CD4-positive, alpha-beta T cell treated with Interleukin-15 for 4 hours (primary cell): ENCODE measurements at places on chromosomes 12 and 14.

DNA sequence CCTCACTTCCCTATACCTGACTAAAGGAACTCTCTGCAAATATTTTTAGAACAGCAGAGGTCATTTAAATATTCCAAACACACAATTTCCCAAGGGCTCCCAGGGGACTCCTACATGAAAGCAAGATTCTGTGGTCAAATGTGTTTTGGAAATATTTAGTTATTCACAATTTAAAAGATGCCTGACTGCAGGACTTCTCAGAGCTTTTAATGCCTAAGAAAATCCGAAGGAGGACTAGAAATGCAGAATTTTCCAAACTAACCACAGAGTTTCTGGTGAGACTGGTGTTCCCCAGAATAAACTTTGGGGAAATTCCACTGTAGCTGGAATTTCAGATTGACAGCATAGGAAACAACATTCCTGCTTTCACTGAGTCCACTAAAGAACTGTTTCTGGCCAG lies 84.8 kb upstream of the MAP1LC3B2 start:
- DNase-seq: no peak

- peak; percentile 71 for DNase-seq
Observed at GRCh38 chr12:108565976-108566375, 3.6 kb downstream of the ISCU start.

GRCh38 chr12:8996682-8997405 lies 7.5 kb downstream of the KLRG1 start:
- DNase-seq: peak; percentile 67

DNA sequence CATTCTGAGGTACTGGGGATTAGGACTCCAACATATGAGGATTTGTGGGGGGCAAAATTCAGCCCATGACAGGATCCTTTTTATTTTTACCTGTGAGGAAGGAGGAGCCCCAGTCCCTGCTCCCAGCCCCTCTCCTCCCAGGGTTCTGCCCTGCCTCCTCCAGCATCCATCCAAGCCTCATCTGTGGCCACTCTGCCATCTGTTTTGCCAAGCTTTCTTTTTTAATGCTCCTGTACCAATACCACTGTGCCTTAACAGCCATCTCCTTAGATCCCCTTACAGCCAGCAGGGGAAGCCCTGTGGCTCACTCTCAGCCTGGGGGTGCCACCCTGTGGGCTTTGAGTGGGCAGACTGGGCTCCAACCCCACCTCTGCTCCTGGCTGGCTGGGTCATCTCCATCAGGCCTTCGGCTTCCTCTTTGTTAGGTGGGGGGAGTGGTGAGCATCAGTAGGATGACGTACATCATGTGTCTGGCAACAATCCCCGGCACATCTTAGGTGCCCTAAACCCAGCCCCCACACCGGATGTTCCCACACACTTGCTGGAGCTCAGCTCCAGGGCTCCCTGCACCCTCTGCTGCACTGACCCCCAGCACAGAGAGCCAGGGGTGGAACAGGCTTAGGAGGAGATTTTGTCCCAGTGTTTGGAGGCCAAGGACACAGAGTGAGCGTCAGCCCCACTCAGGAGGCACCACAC lies 40.2 kb downstream of the CYP46A1 start:
- no peak for DNase-seq

- DNase-seq: no peak
Observed at GRCh38 chr14:105495990-105496830, 5.2 kb downstream of the TEDC1 start.

- DNase-seq: no peak
Observed at GRCh38 chr12:56034586-56035332, 7.0 kb upstream of the RPS26 start.

- DNase-seq: no peak
Observed at GRCh38 chr12:32179011-32179395, 72.4 kb downstream of the BICD1 start.

- DNase-seq: no peak
Observed at GRCh38 chr12:88299567-88300101, 157.5 kb downstream of the TMTC3 start.

- no peak for DNase-seq
Observed at GRCh38 chr12:123027726-123028445, 47.4 kb downstream of the ARL6IP4 start.

GRCh38 chr14:74364271-74364880 lies 16.1 kb downstream of the VRTN start:
- no peak for DNase-seq

- no peak for DNase-seq
Observed at GRCh38 chr12:304805-305204, 42.2 kb upstream of the SLC6A13 start.

GRCh38 chr12:8630131-8630530 lies 17.5 kb upstream of the AICDA start:
- DNase-seq: no peak

DNA sequence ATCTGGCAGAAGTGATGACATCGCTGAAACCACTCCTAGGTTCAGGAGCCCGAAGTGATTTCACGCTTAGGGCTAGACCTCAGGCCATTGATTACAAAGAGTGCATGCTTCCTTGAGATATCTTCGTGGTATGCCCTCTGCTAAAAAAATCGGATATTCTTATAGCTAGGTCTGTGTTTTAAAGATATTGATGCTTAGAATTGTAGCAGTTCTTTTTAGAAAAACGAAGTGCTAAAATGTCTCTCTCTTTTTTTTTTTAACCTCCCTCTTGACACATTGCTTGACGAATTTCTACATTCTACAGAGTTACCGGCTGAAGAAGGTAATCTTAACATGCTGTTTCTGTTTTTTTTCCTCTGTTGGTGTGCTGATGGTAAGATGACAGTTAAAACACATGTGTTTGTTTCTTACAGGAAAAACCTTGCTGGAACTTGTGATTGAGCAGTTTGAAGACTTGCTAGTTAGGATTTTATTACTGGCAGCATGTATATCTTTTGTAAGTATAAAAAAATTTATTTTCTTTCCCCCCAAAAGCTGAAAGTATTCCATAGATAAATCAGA lies 1.3 kb downstream of the ATP2A2 start:
- DNase-seq: no peak

GRCh38 chr12:96177013-96177412 lies 17.2 kb upstream of the ELK3 start:
- DNase-seq: peak; percentile 76

- no peak for DNase-seq
Observed at GRCh38 chr12:74780182-74780849, 242.7 kb downstream of the ATXN7L3B start.

DNA sequence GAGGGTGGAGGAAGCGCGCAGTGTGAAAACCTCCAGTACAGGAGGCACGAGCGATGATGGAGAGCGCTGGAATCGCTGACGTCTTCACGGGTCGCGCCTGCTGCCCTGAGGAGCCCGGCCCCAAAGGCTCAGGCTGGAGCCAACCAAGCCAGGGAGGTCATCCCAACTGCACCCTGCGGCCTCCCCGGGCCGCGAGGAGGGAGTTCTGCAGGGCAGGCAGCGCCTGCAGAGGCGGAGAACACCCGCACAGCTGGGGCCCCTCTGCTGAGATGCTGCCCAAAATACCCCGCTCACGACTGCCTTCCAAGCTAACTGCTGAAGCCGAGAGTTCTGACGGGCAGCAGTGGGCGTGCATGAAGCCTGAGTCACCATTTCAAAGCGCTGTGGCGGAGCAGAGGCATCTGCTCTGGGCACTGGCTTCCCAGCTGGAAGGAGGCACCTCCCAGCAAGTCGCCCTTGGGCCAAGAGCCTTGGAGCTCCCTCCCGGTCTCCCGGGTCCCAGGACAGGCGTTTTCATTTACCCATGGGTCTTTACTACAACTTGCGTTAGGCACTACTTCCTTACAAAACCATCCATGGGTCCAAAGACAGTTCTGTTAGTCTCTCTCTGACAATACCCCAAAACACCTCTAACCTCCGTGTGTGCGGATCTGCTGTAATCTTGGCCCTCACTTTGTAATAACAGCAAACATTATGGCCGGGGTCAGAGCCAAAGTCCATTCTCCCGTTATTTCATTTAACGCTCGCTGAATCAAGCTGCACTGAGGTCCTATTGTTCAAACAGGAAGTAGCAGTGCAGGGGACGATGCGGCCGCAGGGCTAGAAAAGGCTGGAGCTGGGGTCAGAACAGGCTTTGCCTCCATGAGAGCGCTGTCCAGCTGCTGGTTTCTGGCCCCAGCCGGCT lies 60.1 kb upstream of the RIMBP2 start:
- peak; percentile 30 for DNase-seq

DNA sequence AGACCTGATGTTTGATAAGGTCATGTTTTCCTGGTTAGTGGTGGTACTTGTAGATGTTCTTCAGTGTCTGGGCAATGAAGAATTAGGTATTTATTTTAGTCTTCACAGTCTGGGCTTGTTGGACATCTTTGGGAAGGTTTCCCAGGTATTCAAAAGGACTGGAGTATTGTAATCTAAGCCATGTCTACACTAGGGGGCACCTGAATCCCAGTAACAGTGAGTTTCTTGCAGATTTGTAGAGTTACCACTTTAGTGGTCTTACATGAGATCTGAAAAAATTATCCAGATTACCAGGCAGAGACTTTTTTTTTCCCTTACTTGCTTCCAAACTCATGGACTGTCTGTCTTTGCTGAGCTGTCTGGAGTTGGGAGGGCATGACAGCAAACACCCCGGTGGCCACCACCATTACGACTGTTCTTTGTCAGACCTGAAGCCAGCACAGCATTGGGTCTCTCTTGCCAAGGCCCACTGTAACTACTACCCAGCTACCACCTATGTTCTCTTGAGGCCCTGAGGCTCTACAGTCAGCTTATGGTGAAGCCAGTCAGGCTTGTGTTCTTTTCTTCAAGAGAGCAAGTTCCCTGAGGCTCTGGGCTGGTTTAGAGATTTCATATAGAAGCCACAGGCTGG lies 820.7 kb upstream of the FBXO33 start:
- DNase-seq: no peak

DNA sequence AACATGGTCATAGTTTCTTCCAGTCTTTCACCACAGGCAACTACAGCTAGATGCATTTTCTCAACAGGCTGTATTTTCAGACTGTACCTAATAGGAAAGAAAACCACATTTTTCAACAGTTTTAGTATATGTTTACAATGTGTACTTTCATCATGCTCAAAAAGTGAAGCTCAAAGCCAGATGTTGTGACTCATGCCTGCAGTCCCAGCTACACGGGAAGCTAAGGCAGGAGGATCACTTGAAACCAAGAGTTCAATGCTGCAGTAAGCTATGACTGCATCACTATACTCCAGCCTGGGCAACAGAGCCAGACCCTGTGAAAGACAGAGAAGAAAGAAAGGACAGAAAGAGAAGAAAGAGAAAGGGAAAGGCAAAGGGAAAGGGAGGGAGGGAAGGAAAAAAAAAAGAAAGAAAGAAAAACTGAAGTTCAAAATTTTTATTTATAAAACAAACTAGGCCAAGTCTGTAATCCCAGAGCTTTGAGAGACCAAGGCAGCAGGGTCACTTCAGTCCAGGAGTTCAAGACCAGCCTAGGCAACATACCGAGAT lies 25.5 kb downstream of the GXYLT1 start:
- no peak for DNase-seq

DNA sequence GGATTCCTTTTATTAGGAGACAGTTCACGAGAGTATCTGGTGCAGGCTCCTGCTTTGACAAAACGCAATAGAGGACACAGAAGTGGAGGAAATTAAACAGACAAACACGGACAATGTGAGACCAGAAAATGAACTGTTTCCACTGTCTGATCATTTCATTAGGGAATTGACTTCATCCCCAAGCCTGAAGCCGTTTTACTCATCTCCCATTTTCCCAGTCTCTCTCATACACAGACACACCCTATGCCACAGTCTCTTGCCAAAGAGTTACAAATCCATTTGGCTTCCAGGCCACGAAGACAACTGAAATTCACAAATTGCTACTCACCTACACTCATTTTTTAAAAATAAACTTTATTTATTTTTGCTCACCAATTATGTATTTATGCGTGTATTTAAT lies 1087.8 kb upstream of the TMEM132C start:
- no peak for DNase-seq

DNA sequence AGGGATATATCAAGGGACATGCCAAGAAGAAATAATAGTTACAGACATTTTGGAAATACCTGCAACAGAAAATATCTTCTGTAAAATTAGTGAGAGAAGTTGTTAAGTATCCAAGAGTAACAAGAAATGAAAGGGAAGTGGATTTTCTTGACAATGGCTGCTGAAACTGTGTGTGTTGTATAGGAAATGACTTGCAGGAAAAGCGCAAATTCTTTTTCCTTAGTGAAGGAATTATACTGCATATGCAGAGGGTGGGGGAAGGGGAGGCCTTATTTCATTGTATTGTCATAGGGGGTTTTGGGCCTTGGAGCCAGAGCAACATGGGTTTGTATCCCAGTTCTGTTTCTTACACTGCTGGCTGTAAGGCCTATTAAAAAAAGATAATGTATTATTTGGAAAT lies 84.4 kb upstream of the DDHD1 start:
- DNase-seq: no peak

DNA sequence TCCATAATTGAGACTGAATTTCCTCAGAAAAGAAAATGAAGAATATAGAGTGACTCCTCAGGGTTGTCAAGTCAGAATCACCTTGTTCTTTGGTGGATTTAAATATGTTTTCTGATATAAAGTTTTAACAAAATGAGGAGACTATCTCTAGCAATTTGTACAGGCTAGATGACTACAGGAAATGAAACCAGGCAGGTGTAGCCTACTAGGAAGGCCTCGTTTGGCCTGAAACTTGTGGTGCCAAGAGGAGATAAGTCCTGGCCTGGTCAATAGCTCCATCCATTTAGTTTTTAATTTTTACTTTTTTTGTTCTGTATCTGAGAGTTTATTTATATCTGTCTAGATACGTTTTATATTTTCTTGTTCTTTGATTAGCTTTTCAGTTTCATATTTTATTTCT lies 41.5 kb downstream of the SNAPC1 start:
- DNase-seq: no peak

DNA sequence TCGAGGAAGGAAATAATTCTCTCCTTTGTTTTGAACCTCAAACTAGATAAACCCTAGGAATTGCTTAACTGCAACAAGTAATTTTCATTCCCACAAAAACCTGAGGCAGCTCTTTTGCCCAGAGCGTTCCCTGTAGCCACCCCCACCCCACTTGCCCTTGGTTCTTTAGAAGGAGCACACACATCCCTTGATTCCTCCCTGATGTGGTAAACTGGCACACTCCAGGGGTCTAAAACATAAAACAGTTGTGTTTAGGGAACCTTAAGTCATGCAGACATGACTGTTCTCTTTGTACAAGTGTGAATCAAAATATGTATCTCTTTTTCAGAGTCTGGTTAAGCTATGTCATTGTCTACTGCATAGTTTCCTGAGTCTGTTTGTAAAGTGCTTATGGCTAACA lies 14.0 kb downstream of the MAPK1IP1L start:
- no peak for DNase-seq
